Mucosa of gallbladder (tissue), 1 donor: ENCODE measurements at places on chromosomes 12 and 14. TPM values are rescaled to one million over a fixed set of nuclear protein-coding genes. Genes with fewer than 3 reads are reported as not detected.

GRCh38 chr12:102540815-102541385 lies 60.5 kb upstream of the IGF1 start:
- DNase-seq: no peak

- no peak for DNase-seq
These were observed 3.4 kb upstream of the C3AR1 start for GRCh38 chr12:8069582-8069981.

DNA sequence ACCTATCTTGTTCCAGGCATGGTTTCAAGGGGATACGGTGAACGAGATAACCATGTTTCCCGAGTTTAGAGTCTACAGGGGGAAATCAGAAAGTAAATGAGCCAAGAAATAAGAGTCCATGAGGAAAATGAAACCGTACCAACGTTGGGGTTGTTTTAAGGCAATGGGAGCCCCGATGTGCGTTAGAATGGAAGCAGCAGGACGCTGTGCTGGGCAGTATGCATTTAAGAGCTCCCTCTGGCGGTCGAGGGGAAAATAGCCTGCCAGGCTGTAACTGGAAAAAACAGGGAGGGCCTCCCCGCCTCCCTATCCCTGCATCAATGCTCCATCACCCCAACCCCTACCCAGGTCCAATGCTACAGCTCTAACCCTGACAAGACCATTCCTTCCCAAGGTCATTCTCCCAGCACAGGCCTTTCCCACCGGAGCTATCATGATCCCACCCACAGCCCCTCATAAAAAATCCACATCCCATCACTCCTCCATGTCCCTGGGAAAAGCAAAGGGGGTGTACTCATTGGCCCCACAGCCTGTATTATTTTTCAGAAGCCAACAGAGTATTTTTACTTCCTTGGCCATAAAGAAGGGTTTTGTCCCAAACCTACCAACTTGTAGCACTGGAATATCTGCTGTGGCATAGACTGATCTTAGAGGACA lies 226.3 kb upstream of the NOS1 start:
- DNase-seq: peak; percentile 38

GRCh38 chr14:38212111-38212510 lies 4.4 kb downstream of the SSTR1 start:
- DNase-seq: no peak

DNA sequence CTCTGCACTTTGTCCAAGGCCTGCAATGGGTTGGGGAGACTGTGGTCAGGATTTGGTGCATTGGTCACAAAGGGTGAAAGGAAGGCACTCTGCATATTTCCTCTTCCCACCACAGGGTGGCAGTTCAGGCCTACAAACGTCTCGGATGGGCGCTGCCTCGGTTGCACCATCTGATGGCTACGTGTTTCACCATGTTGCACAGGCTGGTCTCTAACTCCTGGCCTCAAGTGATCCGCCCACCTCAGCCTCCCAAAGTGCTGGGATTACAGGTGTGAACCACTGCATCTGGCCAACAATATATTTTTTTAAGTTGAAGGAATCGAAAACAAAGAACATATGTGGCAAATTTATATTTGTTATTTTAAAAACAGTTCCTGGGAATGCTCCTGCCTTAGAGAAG lies 35.1 kb downstream of the TMBIM6 start:
- DNase-seq: peak; percentile 61

DNA sequence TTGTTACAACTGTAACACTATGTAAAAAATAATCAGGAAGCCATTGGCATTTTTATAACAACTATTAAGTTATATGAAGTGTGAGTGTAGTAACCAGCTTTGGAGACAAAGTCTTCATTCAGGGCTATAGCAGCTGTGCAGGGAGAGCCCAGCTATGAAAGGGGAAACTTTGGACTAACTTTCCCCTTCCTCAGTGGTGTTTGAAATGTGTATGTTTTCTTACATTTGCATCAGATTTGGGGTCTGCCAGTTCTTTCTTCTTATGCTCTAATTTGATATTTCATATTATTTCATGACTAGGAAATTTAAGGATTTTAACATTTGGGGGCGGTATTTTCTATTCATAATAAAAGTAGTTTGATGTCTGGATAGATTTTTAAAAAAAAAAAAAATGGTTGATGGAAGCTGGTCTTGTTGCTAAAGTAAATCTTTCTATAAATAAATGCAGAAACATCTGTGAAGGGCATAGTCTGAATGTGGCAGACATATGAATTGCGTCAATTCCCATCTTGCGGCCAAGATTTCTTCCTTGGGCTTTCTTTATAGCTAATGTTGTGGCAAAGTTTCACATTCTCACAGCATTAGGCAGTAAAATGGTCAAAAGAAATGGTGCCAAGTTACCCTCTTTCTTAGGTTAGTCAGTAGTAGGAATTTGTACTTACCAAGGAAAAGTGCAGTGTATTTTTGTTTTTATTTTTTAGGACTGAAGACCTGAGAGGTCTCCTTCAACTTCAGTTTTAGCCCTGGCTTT lies 35.6 kb downstream of the RASSF8 start:
- no peak for DNase-seq

GRCh38 chr12:102769323-102769916 lies 147.6 kb downstream of the PAH start:
- peak; percentile 51 for DNase-seq

GRCh38 chr14:33609582-33609981 lies 341.3 kb downstream of the EGLN3 start:
- DNase-seq: no peak

GRCh38 chr12:123891516-123892179 lies 81.0 kb downstream of the CCDC92 start:
- DNase-seq: no peak

The PTPN21 gene
- total RNA-seq: 33.7 TPM

The POTEG gene
- not detected for total RNA-seq
